Trophoblast cell (in vitro differentiated cells and primary cell): ENCODE measurements at places on chromosomes 2 and 18.

- no peak overlapping the region for H3K4me3 ChIP-seq
- DNase-seq, result peak; percentile 65
- H3K27me3 ChIP-seq, result no peaks in the 10 kb centered on the region
- H3K27ac ChIP-seq, result peak overlapping the region; percentile 84
These were observed 569.2 kb downstream of the METTL4 start for GRCh38 chr18:2002151-2002550.

DNA sequence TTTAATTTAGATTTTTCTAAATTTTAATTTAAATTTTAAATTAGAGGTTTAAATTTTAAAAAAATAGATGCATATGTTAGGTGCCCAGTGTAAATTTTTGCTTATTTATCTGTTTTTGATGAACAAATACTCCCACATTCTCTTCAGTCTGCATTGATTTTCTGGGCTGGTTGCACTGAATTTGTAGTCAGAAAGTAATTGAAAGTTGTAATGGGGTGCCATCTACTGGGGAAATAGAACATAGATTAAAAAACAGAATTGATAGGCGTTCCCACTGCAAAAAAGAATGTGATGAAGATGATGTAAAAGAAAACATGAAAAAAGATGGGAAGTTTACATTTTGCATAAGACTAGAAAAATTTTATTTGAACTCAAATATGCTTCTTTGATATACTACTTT is 51.7 kb upstream of the CCDC85A start:
- no peaks in the 10 kb centered on the region for H3K27me3 ChIP-seq
- no peak overlapping the region for H3K4me3 ChIP-seq
- no peak for DNase-seq

- H3K27me3 ChIP-seq, result peaks cover under 1% of the 10 kb centered on the region
- H3K4me3 ChIP-seq, result no peak overlapping the region
- H3K36me3 ChIP-seq, result no peaks in the 10 kb centered on the region
- DNase-seq, result no peak
- H3K27ac ChIP-seq, result no peak overlapping the region
These were observed 236.5 kb downstream of the HAUS1 start for GRCh38 chr18:46340716-46341115.

GRCh38 chr2:6694555-6694954 is 171.2 kb downstream of the CMPK2 start:
- no peaks in the 10 kb centered on the region for H3K4me1 ChIP-seq
- no peaks in the 10 kb centered on the region for H3K27me3 ChIP-seq
- DNase-seq, result no peak
- no peak overlapping the region for H3K4me3 ChIP-seq
- no peak overlapping the region for H3K27ac ChIP-seq

- DNase-seq, result no peak
- H3K4me3 ChIP-seq, result no peak overlapping the region
- H3K27ac ChIP-seq, result no peak overlapping the region
- H3K27me3 ChIP-seq, result no peaks in the 10 kb centered on the region
- H3K36me3 ChIP-seq, result no peaks in the 10 kb centered on the region
- H3K4me1 ChIP-seq, result no peaks in the 10 kb centered on the region
These were observed 56.8 kb upstream of the SPAG16 start for GRCh38 chr2:213227458-213227857.

DNA sequence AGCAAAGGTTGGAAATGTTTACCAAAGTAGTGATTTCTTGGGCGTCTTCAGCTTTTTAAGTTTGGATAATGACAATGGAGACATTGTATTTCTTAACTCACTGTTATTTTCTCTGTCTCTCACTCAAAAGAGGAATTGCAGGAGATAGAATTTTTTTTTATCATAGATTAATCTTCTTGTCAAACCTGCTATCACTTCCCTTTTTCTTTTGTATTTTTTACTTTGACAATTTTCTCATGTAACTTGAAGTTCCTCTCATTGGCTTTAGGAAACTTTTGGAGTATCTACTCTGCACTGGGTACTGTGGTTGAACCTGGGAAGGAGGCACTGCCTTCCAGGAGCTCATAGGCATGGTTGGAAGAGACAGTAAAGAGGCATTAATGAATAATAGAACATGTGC is 489.1 kb downstream of the CNTNAP5 start:
- no peak overlapping the region for H3K27ac ChIP-seq
- no peak overlapping the region for H3K4me3 ChIP-seq
- H3K36me3 ChIP-seq, result no peaks in the 10 kb centered on the region
- no peak for DNase-seq
- H3K4me1 ChIP-seq, result no peaks in the 10 kb centered on the region
- H3K27me3 ChIP-seq, result no peaks in the 10 kb centered on the region

GRCh38 chr2:217038001-217038400 is 178.1 kb upstream of the TNP1 start:
- no peak overlapping the region for H3K27ac ChIP-seq
- no peak overlapping the region for H3K4me3 ChIP-seq
- H3K36me3 ChIP-seq, result no peaks in the 10 kb centered on the region
- H3K4me1 ChIP-seq, result no peaks in the 10 kb centered on the region

- H3K4me3 ChIP-seq, result no peak overlapping the region
- H3K27me3 ChIP-seq, result no peaks in the 10 kb centered on the region
- peaks cover 17% of the 10 kb centered on the region for H3K4me1 ChIP-seq
- H3K36me3 ChIP-seq, result no peaks in the 10 kb centered on the region
- H3K27ac ChIP-seq, result no peak overlapping the region
These were observed 52.0 kb downstream of the ARL4C start for GRCh38 chr2:234444893-234445292.

GRCh38 chr2:127129937-127130336 is 23.0 kb upstream of the BIN1 start:
- no peak overlapping the region for H3K4me3 ChIP-seq
- H3K36me3 ChIP-seq, result no peaks in the 10 kb centered on the region
- no peak for DNase-seq

GRCh38 chr18:62954366-62954765 is 239.0 kb downstream of the PHLPP1 start:
- DNase-seq, result no peak
- no peaks in the 10 kb centered on the region for H3K4me1 ChIP-seq

DNA sequence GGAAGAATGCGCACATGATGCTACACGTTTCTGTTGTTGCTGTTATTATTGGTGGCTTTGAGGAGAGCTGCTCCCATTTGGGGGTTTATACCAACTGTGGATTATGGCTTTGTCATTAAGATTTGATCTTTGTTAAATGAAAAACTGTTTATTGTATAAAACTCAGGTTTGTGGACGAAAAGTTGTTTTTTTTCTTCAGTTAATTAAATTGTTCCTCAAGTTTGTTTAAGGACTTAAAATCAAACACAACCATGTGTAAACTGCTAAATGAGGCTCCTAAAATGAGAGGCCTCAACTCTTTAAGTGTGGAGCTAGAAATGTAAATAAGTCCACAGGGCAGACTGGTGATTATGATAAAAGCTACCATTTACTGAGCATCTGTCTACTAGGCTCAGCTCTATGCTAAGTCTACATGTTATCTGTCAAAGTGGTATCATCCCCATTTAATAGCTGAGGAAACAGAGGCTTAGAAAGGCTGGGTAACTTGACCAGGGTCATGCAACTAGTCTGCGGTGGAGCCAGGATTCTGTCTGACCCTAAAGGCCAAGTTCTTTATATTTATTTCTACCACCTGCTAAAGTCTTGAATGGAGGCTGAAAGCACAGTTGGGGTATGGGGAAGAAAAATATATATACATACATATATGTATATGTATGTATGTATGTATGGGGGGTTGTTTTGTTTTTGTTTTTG is 4.1 kb downstream of the MYCN start:
- peaks cover 10% of the 10 kb centered on the region for H3K36me3 ChIP-seq
- no peak overlapping the region for H3K27ac ChIP-seq
- H3K4me3 ChIP-seq, result no peak overlapping the region
- H3K27me3 ChIP-seq, result no peaks in the 10 kb centered on the region
- H3K4me1 ChIP-seq, result peaks cover 9% of the 10 kb centered on the region

GRCh38 chr18:73843455-73843854 is 304.2 kb downstream of the FBXO15 start:
- H3K36me3 ChIP-seq, result no peaks in the 10 kb centered on the region
- no peak overlapping the region for H3K27ac ChIP-seq
- H3K27me3 ChIP-seq, result no peaks in the 10 kb centered on the region
- no peak overlapping the region for H3K4me3 ChIP-seq
- no peaks in the 10 kb centered on the region for H3K4me1 ChIP-seq

GRCh38 chr2:184599872-184600222 is 1.5 kb downstream of the ZNF804A start:
- H3K27me3 ChIP-seq, result no peaks in the 10 kb centered on the region
- H3K36me3 ChIP-seq, result no peaks in the 10 kb centered on the region
- DNase-seq, result no peak
- no peak overlapping the region for H3K4me3 ChIP-seq

DNA sequence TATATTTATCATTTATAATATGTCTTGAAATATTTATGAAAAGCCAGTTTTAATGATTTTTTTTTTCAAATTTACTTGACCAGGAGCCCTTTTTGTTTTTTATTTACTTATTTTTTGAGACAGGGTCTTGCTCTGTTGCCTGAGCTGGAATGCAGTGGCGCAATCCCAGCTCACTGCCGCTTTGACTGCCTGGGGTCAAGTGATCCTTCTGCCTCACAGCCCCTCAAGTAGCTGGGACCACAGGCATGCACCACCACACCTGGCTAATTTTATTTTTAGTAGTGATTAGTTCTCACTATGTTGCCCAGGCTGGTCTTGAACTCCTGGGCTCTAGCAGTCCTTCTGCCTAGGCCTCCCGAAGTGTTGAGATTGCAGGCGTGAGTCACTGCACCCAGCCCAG is 5.7 kb downstream of the EPB41L5 start:
- H3K4me3 ChIP-seq, result no peak overlapping the region
- H3K4me1 ChIP-seq, result peaks cover 2% of the 10 kb centered on the region
- H3K27me3 ChIP-seq, result no peaks in the 10 kb centered on the region
- H3K27ac ChIP-seq, result no peak overlapping the region
- H3K36me3 ChIP-seq, result no peaks in the 10 kb centered on the region
- DNase-seq, result no peak

DNA sequence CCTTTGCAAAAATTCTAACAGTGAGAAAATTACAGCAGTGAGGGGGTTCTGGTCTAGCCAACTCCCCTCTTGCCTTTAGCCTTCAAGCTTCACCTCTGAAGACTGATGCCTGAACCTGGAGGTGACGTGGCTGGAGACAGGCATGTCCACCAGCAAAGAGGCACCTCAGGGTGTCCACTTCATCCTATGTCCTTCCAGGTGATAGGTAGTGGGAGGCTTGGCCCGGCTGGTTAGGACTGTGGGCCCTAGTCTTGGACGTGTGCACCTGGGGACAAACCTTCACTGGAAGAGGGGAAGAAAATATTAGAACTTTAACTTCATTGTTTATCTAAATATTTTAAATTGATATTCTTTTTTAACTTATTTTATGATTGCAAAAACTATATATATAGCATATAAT is 35.5 kb upstream of the EDAR start:
- no peak for DNase-seq
- H3K27me3 ChIP-seq, result peaks cover 2% of the 10 kb centered on the region
- H3K36me3 ChIP-seq, result no peaks in the 10 kb centered on the region
- H3K4me1 ChIP-seq, result no peaks in the 10 kb centered on the region
- peak overlapping the region; percentile 31 for H3K4me3 ChIP-seq

DNA sequence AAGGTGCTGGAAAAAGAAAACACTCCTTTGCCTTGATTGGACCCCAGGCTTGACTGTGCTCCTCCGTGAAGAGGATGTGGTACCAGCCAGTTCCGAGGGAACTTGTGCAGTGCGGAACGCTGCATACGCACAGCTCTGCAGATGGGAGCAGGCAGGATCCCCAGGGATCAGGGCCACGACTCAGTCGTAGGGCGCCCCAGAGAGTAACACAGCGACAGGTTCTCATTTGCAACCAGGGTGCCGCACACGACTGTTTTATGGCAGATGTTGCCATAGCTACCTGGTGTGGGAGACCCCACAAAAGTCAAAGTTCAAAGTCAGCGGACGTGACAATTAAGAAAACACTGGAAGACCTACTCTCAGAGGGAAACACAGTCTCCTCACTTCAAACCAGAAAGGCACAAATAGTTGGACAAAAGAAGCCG is 779 bp downstream of the MALL start:
- no peak overlapping the region for H3K27ac ChIP-seq
- H3K27me3 ChIP-seq, result peaks cover 11% of the 10 kb centered on the region
- peaks cover 11% of the 10 kb centered on the region for H3K4me1 ChIP-seq

GRCh38 chr18:11245879-11246278 is 96.5 kb upstream of the PIEZO2 start:
- no peak for DNase-seq
- no peak overlapping the region for H3K4me3 ChIP-seq
- no peaks in the 10 kb centered on the region for H3K27me3 ChIP-seq
- no peak overlapping the region for H3K27ac ChIP-seq
- H3K36me3 ChIP-seq, result no peaks in the 10 kb centered on the region
- no peaks in the 10 kb centered on the region for H3K4me1 ChIP-seq

DNA sequence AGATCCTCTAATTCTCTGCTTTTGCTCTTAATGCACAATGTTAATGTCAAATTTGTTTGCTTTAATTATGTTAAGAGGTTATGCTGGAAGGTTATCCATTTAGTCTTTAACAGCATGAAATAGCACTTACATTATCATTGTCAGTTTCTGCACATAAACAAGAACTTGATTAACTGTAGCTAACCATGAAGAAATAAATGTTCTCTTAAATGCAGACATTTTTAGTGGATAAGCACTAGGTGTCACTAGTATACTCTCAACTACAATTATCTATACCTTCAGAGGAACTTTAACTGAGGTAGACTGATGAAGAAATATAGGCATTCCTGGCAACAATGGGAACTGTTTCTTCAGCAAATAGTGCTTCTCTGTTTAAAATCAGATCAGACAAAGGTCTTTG is 178.8 kb upstream of the CHST9 start:
- H3K4me3 ChIP-seq, result no peak overlapping the region
- peak; percentile 51 for DNase-seq
- H3K4me1 ChIP-seq, result no peaks in the 10 kb centered on the region

DNA sequence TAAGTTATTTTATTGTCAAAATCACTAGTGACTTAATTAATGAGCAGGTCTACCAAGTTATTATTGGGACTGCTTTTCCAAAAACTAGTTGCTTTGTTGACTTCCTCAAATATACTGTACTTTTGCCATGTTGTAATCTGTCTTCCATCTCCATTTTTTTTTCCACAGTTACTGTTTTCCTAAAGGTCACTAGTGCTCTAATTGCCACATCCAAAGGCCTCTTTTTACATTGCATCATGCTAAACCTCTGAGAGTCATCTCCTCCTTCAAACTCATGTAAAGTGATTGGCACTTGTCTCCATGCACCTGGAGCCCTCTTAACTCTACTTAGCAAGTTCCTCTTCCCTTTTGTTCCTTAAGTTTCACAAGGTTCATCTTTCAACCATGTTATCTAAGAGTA is 11.8 kb downstream of the PMAIP1 start:
- H3K4me1 ChIP-seq, result no peaks in the 10 kb centered on the region
